Stimulated activated naive CD8-positive, alpha-beta T cell treated with anti-CD3 and anti-CD28 coated beads, Interleukin-15, amount 100 ng/mL, for 72 hours (primary cell): ENCODE measurements at places on chromosomes 16 and 17.

- no peak for DNase-seq
Observed at GRCh38 chr16:9334103-9334502, 242.7 kb downstream of the HAPSTR1 start.

- no peak for DNase-seq
Observed at GRCh38 chr17:64472564-64472963, 23.6 kb downstream of the MILR1 start.

DNA sequence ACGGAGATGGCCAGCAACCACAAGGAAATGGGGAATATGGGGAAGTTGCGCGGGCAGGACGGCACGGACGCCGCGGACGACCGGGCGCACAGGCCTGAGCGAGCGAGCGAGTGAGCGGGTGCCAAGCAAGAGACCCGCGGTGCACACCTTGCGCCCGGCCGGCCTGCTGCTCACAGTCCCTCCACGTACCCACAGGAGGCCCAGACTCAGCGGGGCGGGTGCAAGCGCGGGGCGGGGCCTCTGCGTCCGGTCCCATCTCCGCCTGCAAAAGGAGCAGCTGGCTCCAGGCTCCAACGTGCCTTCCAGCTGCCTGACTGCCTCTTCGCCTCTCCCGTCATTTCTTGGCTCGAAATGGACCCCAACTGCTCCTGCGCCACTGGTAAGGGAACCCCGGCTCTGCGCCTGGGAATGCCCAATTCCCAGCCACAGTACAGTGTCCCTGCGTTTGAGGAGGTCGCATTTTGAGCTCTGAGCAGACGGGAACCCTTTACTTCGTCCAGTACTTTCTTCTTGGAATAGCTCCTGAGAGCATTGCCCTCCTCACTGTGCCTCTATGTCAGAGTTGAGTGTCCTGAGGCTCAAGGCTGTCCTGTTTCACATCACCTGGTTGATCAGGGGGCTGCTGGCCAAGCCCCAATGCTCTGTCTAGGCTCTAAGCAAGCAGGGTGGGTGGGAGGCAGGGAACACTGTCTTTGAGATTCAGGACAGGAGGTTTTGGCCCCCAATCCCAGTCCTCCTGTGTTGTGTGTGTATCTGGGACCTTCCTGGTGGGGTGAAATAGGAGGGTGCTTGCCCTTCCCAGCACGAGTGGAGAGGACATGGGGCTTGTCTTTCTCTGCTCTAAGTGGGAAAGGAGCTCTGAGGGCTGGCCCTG, 8.1 kb upstream of the MT1E start:
- DNase-seq, result peak; percentile 66

GRCh38 chr17:61496174-61496956, 44.1 kb downstream of the TBX4 start:
- DNase-seq, result no peak

DNA sequence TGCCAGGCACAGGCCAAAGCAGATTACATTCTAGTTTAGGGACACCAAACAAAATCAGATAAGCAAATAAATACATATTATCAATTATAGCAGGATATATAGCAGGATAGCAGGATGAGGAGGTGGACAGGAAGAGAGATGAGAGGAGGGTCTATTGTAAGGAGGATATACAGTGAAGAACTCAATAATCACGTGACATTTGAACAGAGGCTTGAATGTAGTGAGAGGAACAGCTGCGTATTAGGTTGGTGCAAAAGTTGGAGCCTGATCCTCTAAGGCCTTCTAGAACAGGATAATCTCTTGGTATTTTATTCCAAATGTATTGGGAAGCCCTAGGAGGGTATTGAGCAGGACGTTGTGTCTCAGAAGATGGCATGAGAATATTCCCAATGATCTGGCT, 136.7 kb downstream of the CYLD start:
- DNase-seq, result no peak

- peak; percentile 94 for DNase-seq
Observed at GRCh38 chr17:80892019-80892855, 99.4 kb upstream of the CHMP6 start.

DNA sequence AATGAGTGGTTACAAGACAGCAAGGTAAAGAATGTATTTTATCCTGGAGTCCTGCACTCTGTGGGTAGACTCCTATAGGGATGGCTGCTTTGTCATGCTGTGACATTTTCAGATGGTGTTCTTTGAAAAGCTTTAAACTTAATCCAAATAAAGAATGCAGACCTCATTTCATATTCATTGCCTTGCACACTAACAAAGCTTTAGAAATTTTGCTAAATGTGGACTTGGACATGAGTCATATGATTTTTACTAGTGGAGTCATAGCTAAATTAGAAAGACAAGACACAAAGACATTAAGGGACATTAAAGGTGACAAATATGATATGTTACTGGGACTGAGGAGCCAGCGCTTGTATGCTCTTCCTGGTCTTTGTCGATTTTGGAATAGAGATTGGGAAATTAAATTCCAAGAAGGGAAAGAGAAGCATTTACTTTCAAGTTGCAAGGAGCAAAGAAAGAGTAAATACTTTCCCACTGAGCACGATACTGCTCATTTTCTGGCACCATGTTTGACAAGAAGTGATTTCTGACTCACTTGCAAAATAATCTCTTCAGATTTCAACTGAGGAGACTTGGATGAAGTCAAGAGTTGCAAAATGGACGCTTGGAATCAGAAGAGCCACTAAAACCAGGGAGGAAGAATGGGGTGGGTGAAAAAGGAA, 152.9 kb upstream of the MYOCD start:
- no peak for DNase-seq

DNA sequence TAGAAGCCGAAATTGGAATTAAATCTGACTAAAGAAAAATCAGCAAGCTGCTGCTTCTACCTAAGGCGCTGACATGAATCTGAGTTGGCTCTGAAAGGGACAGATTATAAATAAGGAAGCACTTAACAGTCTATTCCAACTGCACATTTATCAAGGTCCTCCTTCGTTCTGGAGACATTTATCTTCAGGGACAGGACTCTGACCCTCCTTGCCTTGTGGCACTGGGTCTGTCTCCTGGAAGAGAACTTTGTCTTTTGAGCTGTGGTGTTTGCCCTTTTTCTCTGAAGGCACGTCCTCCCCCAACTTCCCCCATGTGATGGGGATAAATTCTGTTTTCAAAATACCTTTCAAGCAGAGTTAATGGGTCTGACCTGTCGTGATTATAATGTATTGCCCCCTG, 47.0 kb upstream of the MARCHF10 start:
- no peak for DNase-seq

DNA sequence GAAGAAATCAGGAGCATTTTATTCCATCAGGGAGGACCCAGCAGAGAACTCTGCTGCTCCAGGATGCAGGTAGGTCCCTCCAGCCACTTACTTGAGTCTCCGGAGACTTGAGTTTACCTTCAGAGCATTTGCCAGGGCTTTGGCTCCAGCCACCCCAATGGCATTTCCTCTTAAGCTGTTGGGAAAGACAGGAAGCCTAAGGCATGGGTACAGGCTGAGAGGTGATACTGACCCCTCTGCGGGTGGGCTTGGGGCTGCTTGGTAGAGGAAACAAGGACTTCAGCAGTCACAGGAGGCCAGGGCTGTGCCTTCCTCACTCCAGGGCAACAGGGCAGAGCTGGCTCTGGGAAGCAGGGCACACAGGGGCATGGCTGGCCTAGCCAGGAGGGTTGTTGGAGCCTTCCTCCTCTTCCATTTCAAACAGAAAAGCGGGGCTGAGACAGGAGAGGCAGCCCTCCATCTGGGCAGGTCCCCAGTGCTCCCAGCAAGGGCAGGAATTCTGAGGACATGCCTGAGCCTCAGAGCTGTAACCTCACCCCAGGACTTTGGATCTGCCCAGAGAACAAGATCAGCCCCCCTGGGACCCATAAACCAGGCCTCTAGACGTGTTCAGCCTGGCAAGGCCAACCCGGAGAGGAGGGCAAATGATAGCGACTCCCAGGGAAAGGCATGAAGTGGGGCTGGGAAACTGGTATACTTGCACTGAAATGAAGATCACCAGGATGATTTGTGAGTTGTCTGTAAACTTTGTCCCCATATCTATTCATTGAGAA, 34.4 kb downstream of the NLRC3 start:
- no peak for DNase-seq

DNA sequence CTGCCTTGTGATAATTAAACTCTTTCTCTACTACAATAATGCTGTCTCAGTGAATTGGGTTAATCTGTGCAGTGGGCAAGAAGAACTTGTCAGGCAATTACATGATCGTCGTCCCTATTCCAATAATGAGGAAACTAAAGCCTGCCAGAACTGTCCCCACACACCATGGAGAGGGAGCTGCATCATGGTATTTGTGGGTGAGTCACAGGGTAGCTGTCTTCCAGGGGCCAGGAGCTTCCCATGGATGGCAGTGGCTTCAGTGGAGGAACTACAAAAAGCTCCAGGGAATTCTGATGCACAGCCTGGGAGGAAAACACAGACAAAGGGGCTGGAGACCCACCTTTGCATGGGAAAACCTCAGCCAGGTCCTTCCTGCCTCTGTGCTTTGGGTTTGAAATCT, 83.3 kb upstream of the C16orf82 start:
- DNase-seq, result no peak

GRCh38 chr17:29686993-29687590, 64.4 kb upstream of the CORO6 start:
- DNase-seq, result no peak

DNA sequence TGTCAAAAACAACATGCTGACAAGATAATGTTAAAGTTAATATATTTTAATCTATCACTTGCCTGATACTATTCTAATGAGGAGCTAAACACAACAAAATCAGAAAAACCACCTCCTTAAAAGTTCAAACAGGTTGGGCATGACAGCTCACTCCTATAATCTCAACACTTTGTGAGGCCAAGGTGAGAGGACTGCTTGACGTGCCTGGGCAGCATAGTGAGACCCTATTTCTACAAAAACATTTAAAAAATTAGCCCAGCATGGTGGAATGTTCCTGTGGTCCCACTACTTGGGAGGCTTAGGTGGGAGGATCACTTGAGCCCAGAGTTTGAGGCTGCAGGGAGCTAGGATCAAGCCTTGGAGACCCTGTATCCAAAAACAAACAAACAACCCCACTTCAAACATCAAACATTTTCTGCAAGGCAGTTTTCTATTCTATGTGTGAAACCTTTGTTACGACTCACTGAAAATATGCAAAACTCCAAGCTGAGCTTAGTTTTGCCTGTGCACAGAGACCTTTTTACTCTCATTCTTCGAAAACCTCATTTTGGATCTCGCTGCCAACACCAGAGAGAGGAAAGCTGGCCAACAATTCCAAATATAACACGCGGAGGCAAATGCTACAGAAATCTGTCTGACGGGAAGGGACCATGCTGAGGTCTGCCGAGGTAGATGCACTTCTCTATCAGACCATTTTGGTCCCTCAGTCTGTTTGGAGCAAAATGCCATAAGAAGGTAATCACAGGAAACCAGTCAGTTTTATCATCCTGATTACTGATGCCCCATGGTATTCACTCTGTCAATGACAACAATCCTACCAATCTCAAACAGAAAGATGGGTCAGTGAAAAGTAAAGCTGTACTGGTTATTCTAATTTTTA, 6.2 kb downstream of the PHF12 start:
- DNase-seq, result no peak

- no peak for DNase-seq
Observed at GRCh38 chr16:28522792-28523191, 16.0 kb downstream of the NUPR1 start.

DNA sequence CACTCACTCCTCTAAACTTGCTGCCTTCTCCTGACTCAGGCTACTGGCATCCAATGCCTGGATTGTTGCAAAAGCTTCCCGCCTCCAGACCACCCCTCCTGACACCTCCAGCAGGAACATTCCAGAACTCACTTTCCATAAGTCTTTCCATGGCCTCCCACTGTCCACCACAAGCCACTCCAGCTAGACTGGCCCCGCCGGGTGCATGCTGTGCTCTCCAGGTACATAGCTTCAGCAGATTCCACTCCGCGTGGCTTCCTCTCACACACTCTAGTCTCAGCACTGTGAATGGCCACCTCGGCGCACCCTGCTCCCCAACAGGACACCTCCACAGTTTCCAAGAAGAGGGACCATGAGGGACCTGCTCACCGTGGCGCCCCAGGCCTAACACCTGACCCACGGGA, 25.9 kb upstream of the FAAP100 start:
- no peak for DNase-seq

DNA sequence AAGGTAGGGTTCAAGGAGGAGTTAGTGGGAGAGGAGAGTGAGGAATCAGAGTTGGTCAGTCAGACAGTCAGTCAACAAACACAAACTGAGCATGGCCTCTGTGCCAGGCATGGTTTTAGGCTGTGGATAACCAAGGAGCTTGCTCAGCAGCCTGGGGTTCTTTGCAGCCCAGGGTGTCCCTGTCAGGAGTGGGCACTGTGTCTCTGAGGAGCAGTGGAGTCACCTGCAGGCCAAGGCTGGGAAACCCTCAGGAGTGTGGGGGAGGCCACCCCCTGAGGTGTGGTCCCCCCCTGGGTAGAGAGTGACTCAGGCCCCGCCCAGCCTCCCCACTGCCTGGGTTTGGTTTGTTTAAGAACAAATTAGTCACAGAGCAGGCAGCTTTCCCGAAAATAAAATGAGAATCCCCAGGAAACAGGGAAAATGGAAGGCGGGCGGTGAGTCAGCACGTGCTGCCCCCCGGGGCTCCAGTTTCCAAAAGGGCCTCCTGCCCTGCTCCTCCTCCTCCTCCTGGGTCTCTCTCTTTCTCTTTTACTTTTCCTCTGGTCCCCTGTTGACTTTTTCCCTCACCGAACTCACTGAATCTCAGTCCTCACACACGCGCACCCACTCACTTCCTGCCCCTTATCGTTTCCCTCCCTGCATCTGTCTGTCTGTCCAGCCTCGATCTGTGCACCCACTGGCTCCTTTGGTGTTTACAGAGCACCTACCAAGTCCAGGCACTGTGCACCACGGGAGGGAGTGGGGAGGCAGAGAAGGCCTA, 44.3 kb downstream of the SOCS3 start:
- DNase-seq, result peak; percentile 30

DNA sequence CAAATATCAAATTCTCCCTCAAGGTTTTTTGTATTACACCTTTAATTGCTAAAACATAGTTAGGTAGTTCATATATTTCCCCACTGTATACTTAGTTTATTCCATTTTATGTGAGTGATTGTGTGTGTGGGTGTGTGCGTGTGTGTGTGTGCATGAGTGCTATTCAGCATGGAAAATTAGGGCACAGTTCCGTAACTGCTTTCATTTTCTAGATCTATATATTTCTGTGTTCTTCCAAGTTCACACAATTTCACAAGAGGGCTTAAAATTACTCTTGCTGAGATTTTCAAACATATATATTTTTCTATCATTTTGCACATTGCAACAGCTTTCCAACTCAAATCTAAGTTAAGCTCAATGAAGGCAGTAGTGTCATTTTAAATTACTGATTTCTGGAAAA, 782.9 kb upstream of the SOX9 start:
- DNase-seq, result no peak

GRCh38 chr17:57833179-57833939, 16.5 kb downstream of the MRPS23 start:
- DNase-seq, result peak; percentile 63

DNA sequence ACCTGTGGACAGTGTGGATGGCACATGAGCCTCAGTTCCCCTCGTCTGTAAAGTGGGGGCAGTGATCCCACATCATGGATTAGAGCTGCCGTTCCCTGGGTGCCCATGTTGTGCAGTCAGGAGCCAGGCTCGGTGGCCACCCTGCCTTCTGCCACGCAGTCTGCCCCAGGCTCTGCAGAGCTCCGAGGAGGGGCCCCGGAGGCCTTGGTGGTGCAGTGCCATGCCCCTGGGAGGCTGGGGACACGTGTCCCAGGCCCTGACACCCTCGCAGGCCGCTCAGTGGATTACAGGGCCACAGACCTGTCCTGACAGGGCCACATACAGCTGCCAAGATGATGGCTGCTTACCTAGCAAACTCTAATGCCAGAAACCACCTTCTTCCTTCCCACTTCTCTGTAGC, 59.7 kb upstream of the ZNF469 start:
- DNase-seq, result no peak
